ENCODE measurements at places on chromosomes 11 and 22. TPM values are rescaled to one million over a fixed set of nuclear protein-coding genes. Genes with fewer than 3 reads are reported as not detected.

The NELL1 gene
- not detected for total RNA-seq

The ACER3 gene
- 12.5 TPM for total RNA-seq

The OR52I2 gene
- not detected for total RNA-seq

The MS4A4A gene
- not detected for total RNA-seq

The SPI1 gene
- not detected for total RNA-seq

The APOL2 gene
- total RNA-seq, result 58.6 TPM

- no peak for DNase-seq
Measured at GRCh38 chr11:1300569-1301187, 8.8 kb downstream of the TOLLIP start.

DNA sequence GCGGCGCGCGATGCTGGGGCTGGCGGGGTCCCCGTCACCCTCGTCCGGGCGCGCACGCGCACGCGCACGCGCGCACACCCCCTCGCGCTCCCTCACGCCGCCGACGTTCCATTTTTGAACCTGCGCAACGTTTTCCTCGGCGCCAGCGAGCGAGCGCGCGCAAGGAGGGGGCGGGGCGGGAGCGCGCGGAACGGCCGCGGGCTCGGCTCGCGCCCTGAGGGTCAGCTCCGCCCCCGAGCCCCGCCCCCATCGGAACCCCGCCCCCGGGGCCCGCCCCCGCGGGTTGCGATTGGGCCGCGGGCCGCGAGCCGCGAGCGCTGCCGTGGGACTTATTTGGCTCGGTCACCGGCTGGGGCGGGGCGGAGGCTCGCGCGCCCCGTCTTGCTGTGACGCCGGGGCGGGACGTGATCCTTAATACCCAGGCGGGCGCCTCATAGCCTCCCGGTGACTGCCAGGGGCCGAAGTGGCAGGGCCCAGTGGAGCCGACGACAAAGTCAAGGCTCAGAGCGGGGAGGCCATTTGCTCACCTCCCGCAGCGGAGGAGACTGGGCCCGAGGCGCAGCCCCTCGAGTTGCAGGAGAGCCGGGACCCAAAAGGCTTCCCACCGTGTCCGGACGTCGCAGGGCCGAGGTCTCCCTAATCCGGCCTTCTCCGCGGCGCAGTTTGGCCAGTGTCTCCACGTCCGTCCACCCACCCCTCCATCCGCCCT, at the start of gene CBX7:
Gene CBX7 (minus strand): TSS at position 170 of the 709 bp plus-strand sequence. CDS start 236 bp downstream, outside the sequence.
- DNase-seq, result peak; percentile 98

DNA sequence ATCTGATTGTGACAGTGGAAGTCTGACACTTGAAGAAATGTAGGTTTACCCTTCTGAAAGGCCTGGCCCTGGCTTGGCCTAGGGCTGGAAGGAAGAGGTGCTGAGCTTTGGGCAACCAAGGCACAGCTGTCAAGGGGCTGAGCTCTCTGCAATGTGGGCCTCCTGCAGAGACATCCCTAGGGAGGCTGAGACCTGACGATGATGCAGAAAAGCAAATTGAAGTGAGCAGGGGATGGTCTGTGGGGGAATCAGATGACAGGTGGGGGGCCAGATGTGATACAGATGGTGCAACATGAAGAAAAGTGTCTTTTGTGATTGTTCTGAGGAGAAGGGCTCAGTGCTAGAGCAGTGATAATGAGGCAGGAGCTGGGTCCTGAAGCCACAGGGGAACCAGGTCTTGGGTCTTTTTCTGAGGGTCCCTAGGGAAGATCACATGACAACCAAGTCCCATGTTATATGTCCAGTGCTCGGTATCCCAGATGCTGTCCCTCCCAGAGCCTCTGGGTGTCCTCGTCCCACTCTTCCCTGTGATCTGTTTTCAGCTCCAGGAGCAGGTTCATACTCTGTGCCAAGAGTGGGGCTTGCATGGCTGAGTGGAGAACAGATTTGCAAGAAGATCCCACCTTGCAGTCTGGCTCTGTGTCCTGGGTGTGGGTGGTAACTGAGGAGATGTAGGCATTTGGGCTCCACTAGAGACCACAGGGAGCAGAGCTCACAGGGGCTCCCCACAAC, 79.9 kb upstream of the VPREB1 start:
- no peak for DNase-seq

DNA sequence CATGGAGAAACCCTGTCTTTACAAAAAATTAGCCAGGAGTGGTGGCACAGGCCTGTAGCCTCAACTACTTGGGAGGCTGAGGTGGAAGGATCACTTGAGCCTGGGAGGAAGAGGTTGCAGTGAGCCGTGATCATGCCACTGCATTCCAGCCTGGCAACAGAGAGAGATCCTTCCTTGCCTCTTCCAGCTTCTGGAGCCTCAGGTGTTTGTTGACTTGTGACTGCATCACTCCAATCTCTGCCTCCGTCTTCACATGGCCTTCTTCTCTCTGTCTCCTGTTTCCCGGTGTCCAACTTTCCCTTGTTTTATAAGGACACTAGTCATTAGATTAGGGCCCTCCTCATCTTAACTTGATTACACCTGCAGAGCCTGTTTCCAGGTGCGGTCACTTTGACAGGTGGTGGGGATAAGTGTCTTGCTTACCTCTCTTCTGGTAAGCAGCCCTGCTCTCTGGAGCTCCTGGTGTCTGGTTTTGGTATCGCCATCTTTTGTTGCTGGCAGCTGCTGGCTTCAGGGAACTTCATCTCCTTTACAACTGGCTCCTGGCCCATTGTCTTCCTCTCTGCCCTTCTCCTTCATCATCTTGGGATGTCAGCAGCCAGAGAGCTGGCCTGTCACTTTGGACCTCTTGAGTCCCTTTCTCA, 8.2 kb upstream of the USP2 start:
- peak; percentile 73 for DNase-seq

- DNase-seq, result no peak
Measured at GRCh38 chr11:17585911-17586695, 39.0 kb downstream of the OTOG start.

DNA sequence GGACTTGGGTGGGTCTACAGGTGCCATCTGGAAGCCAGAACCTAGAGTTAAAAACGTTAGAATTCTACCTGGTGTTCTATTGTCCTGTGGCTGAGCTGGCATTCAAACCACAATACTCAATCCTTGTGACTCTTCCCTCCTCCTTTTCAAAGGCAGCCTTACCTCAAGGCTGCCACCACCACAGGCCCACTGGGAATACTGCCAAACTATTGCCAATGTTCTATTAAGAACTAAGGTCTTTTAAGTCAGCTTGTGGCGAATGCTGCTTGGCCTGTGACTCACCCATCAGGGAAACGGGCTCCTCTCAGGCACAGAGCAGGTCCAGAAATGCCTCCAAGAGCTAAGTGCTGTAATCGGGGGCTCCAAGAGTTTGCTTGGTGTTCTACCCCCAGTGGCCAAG, 1008.4 kb downstream of the JRKL start:
- no peak for DNase-seq

DNA sequence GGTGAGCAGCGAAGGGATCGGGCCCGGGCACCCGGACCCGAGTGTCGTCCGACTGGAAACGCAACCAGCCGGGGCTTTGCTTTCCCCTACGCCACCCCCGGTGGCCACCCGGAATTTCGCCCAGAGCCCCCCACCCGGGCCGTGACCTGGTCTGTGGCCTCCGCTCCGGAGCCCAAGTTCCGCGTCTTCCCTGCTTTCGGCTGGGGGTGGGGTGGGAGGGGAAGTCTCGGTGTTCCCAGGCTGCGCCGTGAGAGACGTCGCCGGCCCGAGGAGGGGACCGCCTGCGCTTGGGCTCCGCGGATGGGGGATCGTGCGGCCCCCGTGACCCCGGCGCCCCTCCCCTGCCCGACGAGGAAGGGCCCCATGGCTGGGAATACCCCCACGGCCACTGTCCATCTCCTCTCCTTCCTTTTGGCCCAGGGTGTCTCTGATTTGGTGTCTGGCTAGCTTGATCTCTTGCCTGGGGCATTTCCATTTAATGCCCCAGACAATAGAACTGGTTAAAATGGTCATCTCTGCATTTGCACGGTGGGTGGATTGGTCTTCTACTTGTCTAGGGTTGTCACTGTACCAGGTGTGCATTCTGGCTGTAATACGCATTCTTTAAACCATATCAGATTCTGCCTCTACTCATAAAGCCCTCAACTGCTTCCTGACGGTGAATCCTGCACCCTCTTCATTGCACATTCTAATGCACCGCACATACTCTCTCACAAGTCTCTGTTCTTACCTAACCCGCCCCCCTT, 789 bp downstream of the SIK2 start:
- peak; percentile 70 for DNase-seq

DNA sequence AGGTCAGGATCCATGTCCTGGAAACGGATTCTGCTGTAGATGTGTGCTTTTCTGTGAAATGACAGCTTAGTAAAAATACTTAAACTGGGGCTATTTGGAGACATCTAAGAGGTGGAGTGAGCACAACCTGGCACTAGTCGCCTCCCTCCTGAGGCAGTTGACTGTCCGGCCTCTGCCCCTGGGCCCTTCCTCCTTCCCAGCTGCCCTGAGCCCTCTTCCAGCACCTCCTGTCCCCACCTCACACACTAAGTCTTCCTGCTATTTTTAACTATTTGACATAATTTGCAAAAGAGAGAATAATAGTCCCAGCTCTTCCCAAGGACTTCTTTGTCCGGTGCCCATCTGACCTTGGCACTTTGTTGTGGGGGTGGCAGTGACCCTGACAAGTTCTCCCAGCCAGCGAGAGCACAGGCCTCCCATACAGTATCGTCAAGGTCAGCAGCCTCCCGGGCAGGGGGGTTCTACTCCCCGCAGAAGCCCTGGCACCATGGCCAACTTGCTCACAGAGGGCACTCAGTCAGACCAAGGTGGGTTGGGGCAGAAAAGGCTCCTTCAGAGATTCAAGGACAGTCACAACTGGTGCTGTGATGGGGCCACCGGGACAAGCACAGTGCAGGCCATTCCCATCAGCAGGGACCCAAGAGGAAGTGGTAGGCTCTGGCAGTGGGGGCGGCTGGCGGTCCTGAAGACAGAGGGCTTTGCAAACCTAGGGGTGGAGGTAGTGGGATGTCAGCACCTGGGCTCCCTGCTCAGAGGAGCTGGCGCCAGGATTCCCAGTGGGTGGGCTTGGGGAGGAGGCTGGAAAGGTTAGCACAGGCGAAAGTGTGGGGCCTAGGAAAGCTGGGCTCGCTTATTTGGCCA, 5.5 kb upstream of the NEAT1 start:
- peak; percentile 81 for DNase-seq

GRCh38 chr11:17432002-17432401, 43.5 kb upstream of the KCNJ11 start:
- DNase-seq, result no peak

- peak; percentile 48 for DNase-seq
Measured at GRCh38 chr11:86670911-86671310, 1.5 kb downstream of the ME3 start.

DNA sequence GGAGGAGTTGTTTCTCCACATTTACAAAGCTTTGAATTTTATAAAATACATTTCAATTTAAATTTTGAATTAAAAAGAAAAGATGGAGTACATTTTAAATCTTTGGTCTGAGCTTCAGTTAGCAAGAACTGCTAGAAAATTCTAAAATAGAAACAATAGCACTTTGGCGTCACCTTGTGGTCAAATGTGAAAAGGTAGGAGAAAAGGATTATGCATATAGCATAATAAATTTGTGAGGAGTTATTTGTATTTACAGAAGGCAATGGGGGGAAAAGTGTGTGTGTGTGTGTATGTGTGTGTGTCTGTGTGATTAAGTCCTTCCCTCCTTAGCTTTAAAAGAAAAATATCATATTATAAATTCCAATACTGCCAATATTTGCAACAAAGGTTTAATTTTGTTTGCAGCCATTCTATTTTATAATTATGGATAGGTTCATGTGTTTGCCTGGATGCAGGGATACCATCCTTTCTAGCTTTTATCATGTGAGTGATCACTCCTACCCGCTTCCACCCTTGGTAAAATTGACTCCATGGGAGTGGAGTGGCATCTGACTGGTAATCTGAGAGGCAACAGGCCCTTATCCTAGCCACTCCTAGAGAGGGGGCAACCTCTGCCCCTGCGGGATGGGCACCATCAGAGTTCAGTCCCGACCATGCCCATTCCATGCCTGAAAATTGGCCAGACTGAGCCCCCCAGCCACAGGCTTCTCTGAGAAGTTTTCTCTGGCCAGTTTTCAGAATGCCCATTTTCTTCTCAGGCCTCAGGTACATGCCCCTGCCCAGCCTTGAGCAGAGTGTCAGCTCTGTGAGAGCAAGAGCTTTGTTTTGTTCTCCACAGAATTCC, 13.6 kb upstream of the LGR4 start:
- DNase-seq, result peak; percentile 84

DNA sequence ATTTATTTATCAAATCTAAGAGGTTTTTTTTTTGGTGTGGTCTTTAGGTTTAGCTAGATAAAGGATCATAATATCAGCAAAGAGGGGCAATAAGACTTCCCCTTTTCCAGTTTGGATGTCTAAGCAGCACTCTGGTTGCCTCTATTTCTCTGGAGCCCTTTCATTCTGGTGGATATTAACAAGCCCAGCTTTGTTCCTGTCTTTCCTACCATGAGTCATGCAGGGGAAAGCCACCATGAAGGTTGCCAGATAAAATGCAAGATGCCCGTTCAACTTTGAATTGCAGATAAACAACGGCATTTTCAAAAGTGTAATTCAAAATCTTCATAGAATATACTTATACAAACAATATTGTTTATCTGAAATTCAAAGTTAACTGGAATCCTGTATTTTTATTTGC, 143.6 kb downstream of the ADAMTS15 start:
- no peak for DNase-seq
